ENCODE measurements at places on chromosomes 13 and 19.

DNA sequence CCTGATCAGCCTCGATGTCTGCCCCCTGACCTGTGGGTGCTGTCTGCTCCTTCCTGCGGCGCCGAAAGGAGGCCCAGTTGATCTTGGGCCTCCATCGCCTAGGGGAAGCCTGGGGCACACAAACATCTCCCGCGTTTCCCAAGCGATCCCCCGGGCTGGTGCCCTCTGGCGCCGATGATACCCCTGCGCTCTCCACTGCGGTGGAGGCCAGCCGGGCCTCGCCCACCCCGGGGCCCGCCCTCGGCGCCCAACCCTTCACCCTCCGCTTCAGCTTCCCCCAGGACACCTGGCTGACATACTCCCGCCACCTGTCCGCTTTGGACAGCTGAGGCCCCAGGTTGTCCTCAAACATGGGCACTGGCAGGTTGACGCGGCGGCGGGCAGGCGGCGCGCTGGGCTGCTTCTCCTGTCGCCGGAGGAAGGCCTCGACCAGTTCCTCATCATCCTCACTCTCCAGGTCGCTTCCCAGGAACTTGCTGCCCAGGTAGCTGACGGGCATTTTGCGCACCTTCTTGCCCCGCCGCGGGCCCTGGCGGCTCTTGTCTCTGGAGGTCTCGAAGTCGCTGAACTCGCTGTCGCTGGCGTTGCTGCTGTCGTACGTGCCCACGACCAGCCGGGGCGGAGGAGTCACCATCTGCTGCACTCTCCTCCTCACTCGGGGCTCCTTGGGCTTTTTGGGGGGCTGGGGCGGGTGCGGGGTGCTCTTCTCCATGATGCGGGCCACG lies 1.3 kb downstream of the CCDC8 start:
- no peak for DNase-seq

GRCh38 chr13:79395881-79396280 lies 10.2 kb downstream of the RBM26 start:
- no peak for DNase-seq

DNA sequence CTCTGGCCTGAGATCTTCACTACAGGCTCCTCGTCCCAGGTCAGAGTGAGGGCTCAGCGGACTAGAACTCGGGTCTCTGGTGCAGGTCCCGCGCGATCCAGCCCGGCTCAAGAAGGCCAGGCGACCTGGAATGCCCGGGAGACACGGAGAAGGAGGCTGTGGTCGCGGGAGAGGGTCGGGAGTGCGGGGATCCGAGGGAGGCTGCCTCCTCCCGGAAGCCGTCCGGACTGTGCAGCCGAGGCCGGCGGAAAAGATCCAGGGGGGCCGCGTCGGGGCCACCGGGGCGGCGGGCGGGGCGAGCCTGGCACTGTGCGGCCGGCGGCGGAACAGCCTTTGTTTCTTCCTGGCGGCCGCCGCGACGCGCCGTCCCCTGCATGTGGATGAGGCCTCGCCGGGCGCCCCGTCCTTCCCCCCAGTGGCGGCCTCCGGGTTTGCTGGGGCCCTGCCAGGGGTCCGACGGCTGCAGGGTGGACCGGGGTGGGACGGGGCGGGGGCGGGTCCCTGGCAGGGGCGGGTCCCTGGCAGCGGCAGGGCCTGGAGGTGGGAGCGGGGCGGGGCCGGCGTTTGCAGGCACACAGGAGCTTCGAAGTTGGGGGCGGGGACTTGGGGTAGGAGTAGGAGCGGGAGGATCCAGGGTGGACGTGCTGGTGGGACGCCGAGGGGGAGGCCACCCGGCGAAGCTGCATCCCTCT lies 1.0 kb upstream of the SLC7A10 start:
- no peak for DNase-seq

GRCh38 chr19:51469162-51469561 lies 9.2 kb upstream of the CEACAM18 start:
- no peak for DNase-seq

GRCh38 chr19:19549804-19550464 lies 11.9 kb downstream of the CILP2 start:
- DNase-seq, result no peak

DNA sequence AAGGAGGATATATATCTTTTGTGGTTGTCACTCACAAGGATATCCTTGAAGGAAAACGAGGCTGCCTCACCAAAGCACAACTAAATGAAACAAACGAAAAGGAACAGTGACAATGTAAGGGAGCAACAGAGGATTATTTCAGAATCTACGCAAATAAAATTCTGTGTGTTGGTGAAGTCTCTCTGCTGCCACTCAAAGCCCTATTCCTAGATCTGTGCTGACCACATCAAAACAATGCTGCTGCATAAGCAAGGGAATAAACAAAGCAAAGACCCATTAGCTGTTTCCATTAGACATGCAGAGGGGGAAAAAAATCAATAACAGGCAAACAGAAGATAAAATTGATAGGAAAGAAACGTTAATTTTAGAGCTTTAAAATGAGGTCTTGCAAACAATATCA lies 204.4 kb downstream of the MZT1 start:
- no peak for DNase-seq

DNA sequence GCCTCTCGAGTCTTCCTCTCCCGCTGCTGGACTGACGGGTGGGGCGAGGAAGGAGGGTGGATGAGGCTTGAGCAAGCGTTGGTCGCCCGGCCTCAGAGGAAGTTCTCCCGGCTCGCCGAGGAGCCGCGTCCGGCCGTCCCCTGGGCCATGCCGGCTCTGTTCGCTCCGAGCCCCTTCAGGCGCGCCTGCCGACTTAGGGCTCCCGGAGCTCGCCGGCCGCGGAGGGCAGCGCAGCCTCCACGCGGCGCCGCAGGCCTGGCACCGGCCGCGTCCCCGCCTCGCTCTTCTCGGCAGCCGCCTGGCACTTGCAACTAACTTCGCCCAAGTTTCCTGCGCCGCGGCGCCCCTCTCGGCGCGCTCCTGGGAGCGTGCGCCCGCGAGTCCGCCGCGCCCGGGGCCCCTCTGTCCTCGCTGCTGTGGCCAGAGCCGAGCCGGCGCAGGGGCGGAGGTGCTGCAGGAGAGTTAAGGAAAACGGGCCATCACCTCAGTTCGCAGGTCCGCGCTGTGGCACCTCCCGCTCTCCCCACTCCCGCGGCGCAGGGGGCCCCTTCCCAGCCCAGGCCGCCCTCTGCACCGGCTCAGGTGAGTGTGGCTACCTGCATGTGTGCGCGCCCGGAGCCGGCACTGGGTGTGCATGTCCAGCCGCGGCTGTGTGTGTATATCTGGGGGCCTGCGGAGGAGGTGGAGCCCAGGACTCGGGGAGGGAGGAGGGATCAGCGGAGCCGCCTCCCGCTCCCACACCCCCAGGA lies 641 bp upstream of the SOX21 start:
- no peak for DNase-seq

GRCh38 chr13:94548821-94549231 lies 47.1 kb downstream of the TGDS start:
- DNase-seq, result no peak

DNA sequence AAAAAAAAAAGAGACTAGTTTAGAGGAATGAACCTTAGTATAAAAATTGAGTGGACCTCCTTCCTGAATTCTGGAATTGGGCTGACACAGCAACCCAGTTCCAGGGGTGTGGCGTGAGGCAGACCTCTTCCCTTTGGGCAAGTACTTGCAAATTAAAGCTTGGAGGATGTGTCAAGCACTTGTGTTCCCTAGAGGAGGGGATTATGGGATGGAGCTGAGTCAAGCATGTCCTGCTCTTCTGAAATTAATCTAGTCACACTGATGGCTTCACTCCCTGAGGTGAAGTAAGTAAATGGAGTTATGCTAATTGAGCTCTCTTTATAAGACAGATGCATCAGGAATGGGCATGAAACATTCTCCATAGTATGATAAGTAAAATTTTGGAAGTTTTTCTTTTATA lies 107.7 kb upstream of the HTR2A start:
- DNase-seq, result no peak

- DNase-seq, result no peak
Observed at GRCh38 chr13:93101226-93101734, 125.3 kb upstream of the GPC6 start.

- DNase-seq, result no peak
Observed at GRCh38 chr19:31023038-31023437, 326.2 kb downstream of the TSHZ3 start.

- DNase-seq, result no peak
Observed at GRCh38 chr13:109795011-109795410, 8.6 kb upstream of the IRS2 start.

DNA sequence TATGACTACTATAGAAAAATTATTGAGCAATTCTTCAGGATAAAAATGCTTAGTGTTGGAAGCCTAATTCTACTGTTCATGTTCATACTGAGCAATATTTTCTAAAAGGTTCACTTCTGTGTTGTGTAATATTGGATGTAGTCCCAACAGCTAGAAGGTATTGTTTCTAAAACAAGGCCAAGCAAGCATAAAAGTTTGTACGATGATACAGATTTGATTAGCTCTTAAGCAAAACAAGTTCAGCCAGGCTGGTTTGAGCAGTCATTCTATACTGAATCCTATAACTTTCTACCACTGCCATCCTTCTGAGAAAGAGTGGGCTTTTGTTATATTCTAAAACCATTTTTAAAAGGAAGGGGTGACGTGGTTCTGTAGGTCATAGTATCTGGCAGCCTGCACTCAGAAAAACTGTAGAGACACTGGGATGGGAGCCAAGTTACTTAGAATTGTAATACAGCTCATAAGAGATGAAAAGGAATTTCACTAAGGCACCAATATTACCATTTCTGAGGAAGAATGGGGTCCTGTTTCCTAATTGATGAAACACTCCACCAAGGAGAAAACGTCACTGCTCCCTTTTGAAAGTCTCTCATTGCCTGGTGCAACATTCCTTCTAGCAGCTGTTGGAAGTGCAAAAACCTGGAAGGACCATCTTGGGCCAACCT lies 275.0 kb upstream of the DACH1 start:
- no peak for DNase-seq

DNA sequence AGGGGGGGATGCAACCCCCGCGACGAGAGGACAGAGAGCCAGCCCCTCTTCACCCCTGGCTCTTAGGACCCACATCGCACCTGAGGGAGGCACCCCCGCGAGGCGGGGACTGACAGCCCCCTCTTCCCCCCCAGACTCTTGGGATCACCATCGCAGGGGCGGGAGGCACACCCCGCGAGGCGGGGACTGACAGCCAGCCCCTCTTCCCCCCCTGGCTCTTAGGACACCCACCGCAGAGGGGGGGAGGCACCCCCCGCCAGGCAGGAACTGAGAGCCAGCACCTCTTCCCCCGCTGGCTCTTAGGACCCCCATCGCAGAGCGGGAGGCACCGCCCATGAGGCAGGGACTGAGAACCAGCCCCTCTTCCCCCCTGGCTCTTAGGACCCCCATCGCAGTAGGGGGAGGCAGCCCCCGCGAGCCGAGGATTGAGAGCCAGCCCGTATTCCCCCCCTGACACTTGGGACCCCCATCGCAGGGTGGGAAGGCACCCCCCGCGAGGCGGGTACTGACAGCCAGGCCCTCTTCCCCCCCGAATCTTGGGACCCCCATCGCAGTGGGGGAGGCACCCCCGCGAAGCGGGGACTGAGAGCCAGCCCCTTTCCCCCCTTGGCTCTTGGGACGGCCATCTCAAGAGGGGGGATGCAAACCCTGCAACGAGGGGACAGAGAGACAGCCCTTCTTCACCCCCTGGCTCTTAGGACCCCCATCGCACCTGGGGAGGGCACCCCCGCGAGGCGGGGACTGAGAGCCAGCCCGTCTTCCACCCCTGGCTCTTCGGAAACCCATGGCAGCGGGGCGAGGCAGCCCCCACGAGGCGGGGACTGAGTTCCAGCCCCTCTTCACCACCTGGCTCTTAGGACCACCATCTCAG lies 2425.1 kb upstream of the PCDH20 start:
- no peak for DNase-seq

GRCh38 chr19:48867746-48868113 lies 687 bp downstream of the PLEKHA4 start:
- DNase-seq, result no peak

DNA sequence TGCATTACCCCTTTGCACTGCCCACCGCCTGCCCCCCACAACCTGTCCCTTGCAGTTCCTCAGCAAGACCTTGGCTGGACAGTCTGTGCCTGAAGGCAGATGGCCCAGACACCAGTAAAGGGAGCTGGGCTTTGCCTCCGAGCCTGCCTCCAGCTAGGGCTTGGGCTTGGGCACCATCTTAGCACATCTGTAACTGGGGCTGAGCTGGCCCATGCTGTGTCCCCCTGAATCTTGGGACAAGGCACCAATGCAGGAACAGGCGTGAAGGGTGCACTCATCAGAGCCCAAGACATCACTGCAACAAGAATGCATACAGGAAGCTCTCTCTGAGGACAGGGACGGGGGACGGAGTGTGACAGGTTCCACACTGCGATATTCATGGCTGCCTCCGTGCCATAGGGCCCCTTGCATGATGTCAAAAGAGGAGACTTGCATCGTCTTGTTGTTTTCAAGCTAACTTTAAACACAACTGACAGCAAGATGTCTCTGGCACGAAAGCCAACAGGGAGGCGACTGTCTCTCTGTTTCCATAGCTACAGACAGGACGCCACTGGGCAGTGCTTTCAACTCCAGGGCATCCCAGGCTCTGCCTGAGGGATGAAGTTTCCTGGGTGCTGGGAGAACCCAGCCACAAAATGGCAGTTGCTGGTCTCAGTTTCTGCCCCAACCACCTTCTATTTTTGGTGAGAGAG lies 8.7 kb upstream of the CHST8 start:
- DNase-seq, result no peak

DNA sequence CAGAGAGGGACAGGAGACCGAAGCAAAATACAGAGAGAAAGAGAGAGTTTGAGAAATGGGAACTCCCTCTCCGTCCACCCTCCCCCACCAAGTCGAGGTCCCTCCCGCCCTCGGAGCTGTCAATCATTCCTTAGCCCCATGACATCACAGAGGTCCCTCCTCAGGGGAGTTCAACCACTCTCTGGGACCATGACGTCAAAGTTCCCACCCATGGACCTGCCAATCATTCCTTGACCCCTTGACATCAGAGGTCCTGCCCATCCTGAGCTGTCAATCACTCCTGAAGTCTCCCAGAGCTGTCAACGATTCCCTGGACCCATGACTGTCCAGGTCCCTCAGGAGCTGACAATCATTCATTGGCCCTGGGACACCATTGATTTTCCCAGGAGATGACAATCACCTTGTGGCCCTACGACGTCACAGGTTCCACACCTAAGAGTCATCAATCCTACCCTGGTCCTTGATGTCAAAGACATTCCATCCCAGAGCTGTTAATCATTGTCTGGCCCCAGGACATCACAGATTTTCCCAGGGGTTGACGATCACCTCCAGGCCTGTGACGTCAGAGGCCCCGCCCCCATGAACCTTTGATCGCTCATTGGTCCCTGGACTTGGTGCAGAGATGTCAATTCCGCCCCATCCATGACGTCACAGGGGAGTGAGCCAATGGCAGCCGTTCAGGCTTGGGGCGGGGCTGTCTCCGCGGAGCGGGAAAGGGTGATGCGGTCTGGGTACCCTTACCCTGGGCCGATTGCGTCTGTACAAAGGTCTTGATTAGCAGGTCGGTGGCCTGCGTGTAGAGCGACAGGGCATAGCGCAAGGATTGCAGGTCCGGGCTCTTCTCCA lies 61.7 kb downstream of the COLGALT1 start:
- no peak for DNase-seq

Data from activated effector memory CD4-positive, alpha-beta T cell treated with Interleukin-2 at 50 U/mL for 16 hours (primary cell).